ENCODE measurements at places on chromosomes 16 and 17.

DNA sequence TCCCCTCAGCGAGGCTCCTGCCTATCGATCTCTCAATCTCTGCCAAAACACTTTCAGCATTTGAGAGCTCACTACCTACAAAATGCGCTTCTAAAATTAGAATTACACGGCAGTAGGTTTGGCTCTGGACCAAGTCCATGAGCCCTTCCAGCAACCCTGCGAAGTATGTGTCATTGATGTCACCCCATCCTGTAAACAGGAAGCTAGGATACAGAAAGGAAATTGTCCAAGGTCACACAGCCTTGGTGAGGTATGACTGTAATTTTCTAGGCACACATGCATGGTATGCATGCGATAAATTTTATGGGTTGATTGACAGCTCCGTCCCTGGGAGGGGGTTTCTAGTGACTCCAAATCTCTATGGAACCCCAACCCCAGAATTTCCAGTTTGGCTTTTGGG lies 330.3 kb upstream of the CDH5 start:
- DNase-seq = no peak

DNA sequence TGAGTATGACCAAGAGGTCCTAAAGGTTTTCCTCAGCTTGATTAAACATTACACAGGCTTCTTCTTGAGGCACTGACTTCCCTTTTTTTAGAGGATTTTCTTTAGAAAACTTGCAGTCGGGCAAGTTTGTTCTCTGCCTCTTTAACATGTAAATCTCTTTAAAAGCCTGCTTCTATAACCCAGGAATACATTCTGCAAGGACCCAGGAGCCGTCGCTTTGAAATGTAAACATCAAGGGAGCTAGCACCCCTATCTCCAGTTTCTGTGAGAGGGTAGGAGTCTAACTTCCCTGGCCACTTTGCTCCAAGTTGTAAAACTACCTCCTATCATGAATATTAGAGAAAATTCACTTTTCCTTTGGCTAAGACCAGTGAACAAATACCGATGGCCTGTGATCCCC lies 201.5 kb upstream of the CPHXL start:
- no peak for DNase-seq

- no peak for DNase-seq
These were observed 189.0 kb upstream of the CIBAR2 start for GRCh38 chr16:85301231-85301630.

GRCh38 chr17:43702637-43703036 lies 40.9 kb upstream of the MEOX1 start:
- DNase-seq = no peak

DNA sequence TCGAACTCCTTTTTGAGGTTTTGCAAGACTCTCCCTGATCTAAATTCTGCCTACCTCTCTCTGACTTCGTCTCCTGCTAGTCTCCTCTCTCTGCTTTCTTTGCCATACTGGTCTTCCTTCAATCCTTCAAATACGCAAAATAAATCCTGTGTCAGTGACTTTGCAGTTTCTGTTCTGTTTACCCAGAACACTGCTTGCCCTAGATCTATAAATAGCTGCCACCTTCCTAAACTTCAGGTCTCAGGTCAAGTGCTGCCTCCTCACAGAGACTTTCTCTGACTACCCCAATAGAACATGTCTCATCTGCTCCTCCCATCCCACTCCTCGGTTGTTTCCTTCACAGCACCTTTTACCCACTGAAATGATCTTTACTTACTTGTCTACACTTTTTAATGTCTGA lies 78.9 kb downstream of the TRIM37 start:
- DNase-seq = no peak

- DNase-seq = no peak
These were observed 24.7 kb upstream of the AQP8 start for GRCh38 chr16:25192096-25192495.

- DNase-seq = no peak
These were observed 23.9 kb downstream of the PITPNM3 start for GRCh38 chr17:6532441-6532885.

DNA sequence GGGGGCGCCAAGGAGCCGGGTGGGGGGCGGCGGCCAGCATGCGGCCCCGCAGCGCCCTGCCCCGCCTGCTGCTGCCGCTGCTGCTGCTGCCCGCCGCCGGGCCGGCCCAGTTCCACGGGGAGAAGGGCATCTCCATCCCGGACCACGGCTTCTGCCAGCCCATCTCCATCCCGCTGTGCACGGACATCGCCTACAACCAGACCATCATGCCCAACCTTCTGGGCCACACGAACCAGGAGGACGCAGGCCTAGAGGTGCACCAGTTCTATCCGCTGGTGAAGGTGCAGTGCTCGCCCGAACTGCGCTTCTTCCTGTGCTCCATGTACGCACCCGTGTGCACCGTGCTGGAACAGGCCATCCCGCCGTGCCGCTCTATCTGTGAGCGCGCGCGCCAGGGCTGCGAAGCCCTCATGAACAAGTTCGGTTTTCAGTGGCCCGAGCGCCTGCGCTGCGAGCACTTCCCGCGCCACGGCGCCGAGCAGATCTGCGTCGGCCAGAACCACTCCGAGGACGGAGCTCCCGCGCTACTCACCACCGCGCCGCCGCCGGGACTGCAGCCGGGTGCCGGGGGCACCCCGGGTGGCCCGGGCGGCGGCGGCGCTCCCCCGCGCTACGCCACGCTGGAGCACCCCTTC lies 484 bp downstream of the FZD2 start:
- DNase-seq = no peak

- DNase-seq = no peak
These were observed 15.2 kb downstream of the CHRNB1 start for GRCh38 chr17:7459961-7460545.

DNA sequence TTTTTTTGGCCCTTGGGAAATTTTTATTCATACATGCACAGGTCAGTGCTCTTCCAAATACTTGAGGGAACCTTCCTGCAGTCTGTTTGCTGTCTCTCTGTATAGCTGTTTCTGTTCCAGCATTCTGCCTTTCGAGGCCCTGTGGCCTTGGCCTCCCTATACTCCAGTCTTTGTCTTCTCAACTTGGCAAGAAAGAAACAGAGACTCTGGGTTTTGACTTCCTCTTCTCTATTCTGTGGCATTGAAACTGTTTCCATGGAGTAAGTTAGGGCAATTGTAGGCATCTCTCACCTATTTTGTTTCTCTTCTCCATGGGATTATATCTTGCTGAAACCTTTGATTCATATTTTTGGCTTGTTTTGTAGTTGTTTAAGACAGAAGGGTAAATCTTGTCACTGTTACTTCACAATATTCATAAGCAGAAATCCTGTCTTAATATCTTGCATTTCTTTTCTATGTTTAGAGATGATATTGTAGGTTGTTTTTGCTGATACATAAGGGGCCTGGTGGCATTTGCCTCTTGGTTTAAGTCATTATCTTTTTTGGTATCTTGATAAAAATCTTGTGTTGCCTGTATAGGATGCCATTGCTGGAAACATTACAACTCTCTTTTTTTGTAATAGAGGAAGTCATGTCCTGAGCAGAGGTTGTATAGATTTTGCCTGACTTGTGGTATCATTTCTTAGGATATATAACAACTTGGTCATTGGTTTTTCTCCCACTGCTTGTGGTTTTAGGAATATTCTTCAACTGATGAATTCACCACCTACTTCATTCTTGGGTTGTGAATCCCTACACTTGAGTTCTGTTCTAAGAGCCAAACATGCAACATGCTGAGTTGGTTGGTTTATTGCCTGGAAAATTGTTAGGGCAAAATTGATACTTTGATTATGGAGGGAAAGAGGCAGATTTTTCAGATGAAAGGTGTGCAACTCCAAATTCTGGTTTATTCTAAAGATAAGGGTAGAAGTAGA lies 168.6 kb downstream of the FTO start:
- DNase-seq = no peak

DNA sequence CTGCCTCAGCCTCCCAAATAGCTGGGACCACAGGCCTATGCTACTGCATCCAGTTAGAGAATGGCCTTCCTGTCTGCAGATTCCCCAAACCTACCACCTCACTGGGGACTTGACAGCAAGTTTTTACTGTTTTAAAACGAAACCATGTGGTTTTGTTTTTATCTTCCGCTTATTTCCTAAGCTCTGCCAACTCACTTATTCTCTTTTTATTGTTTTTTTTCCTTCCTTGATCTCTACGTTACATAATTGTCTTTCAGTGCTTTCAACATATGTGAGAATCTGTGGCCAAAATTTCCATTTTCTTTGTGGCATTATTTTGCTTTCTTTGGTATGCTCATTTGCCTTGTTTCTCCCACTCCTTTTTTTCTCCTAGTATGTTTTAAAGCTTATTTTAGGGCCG lies 14.6 kb upstream of the SLC38A7 start:
- DNase-seq = no peak

GRCh38 chr16:75244225-75244809 lies 7.1 kb downstream of the BCAR1 start:
- DNase-seq = no peak

DNA sequence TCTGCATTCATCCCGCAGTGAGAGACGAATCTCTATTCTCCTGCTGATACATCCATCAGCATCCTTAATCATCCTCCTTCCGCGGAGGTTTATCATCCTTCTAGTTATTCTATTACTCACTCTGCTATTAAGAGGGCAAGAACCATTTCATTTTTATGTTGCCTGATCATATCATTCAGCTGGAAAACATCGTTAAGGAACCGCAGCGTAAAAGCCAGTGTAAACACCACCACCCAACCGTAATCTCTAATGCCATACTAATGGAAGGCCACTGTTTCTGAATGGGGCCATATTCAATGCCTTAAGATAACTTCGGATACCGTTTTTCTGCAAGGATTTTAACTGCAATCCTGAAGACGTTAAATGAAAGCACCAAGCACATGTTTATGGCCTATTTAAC lies 36.7 kb upstream of the ERCC4 start:
- DNase-seq = no peak

DNA sequence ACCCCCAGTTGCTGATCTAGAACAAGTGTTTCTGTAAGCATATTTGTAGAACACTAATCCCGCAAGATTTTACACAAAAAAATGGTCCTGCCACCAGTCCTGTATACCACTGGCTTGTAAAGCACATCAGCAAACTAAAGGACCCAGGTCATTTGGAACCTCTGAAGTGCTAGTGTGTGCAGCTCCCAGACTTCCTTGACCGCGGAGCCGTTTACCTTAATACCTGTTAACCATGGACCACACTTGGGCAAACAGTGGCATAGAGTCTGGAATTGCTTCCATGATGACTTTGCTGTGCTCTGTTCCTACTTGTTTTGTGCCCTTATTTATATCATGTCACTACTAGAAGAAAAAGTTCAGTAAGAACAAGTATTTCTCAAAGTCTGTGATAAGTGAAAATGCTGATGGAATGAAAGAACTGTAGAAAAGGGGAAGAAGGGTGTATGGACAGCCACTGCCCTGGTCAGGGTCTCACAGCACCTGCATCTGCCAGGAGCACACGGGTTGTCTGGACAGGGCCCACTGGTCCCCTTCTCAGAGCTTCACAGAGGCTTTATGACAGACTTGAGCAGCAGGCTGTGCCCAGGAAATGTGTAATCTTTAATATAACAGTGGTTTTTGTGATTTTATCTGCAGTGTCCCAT lies 29.3 kb downstream of the ALDH3A2 start:
- no peak for DNase-seq

DNA sequence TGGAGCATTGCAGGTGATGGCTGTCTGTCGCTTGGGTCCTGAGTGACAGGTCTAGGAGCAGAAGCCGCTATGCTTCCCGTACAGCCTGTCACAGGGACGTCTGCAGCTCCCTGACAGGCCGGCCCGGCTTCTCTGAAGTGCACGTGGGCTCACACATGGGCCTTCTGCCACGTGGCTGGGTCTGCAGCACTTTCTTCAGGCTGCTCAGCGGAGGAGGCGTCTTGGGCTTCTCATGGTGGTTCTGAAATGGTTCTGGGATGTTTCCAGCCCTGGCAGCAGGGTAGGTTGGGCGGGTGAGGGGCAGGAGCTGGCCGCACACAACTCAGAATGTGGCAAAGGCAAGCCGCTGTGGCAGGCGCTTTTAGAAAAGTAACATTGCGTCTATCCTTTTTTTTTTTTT lies 80.3 kb upstream of the ZNF750 start:
- no peak for DNase-seq

- DNase-seq = no peak
These were observed 334.8 kb downstream of the MAF start for GRCh38 chr16:79265701-79266100.

DNA sequence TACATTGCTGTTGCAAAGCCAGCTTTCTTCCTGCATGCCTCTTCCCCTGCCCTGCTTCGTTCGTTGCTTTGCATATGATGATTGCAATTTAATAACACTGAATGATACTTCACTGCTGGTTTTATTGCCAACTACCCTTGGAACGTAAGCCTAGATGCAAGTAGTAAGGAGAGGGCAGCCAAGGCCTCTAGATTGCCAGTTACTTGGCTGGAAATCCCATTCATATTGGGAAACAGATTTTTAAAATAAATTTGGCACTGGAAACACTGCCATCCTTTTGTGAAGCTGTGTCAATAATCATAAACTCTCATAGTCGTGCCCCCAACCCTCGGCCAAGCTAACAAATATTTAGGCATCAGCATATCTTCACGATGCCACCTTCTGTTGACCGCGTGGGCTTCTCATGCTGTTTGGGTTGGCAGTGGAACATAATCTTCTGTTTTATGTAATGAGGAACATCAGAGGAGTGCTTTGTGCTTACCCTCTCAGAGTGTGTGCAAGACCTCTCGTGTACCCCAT lies 86.5 kb downstream of the MAP2K6 start:
- peak; percentile 41 for DNase-seq

DNA sequence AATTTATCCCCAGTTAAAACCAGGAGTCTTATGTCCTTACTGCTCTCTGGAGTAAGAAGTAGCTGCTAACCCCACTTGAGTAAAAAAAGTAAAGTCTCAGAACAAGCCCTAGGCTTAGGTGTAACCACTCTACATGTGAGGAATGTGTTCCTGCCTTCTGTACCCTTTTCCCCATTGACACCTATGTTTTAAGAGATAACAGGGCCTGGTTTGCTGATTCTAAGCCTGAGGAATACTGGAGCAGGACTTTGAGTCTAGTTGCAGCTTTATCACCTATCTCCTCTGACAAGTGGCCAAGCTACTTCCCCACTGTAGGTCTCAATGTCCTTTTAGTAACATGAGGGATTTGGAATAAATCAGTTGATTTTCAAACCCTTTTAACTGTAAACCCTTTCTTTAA lies 40.2 kb downstream of the REXO5 start:
- no peak for DNase-seq

GRCh38 chr17:6507535-6507934 lies 48.8 kb downstream of the PITPNM3 start:
- DNase-seq = peak; percentile 42

GRCh38 chr16:68710211-68710610 lies 26.9 kb upstream of the CDH1 start:
- DNase-seq = no peak

DNA sequence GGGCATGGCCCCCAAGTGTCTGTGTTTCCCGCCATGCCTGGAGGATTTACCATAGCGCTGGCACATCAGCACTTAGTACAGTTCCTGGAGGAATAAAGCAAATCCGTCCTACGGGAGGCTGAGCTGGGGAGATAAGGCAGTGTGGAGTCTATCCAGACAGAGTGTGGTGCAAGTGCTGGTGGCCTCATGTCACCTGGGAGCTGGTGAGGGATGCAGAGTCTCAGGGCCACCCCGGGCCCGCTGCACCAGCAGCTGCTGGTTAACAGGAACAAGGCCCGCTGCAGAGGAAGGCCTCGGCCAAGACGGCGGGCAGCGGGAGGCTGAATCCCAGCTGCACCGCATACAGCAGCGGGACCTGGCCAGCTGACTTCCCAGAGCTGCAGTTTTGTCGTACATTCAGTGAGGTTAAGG lies 57.3 kb upstream of the CDC42EP4 start:
- DNase-seq = no peak

GRCh38 chr17:61158376-61158775 lies 241.3 kb upstream of the TBX2 start:
- DNase-seq = no peak

Data from cerebellum (tissue), 4 donors.